Stimulated activated CD8-positive, alpha-beta memory T cell treated with anti-CD3 and anti-CD28 coated beads, Interleukin-15, amount 100 ng/mL, for 24 hours (primary cell): ENCODE measurements at places on chromosomes 7 and 10.

- no peak for DNase-seq
Observed at GRCh38 chr7:115346685-115347084, 424.8 kb downstream of the MDFIC start.

GRCh38 chr7:149620961-149621360, 123.4 kb upstream of the ZNF746 start:
- DNase-seq = peak; percentile 26

- DNase-seq = no peak
Observed at GRCh38 chr10:24791084-24791726, 67.5 kb upstream of the ARHGAP21 start.

DNA sequence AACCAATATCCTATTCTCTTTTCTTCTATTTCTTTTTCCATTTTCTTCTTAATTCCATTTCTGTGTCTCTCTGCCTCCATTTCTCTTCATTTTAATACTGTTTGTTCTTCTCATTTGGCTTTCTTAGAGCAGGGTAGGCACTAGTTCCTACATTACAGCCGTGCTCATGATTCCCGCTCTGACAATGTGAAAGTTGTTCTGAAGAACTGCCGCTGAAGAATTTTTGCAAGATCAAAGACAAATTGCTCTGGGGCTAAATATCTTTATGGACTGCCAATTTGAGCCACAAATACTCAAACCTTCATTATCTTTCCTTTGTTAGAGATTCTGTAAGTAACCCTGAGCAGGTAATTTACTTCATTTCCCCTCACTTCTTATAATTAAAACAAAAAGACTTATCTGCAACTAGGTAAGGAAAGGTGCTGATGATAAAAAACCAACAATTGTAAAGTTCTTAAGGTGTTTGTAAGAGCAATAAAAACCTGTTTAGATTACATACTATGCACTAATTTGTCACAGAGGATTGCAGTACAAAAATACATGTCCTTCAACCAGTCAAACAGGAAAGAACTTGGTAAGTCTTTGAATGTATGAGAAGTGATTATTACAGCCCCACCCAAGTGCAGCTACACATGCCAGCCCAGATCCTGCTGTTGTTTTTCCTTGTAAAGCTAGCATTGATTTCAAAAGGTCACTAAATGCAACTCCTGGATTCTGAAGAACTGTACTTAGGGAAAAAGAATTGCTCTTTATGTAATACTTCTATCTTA, 127.5 kb downstream of the COL28A1 start:
- DNase-seq = no peak

GRCh38 chr7:57867884-57868701, 418.1 kb downstream of the ZNF716 start:
- DNase-seq = no peak

DNA sequence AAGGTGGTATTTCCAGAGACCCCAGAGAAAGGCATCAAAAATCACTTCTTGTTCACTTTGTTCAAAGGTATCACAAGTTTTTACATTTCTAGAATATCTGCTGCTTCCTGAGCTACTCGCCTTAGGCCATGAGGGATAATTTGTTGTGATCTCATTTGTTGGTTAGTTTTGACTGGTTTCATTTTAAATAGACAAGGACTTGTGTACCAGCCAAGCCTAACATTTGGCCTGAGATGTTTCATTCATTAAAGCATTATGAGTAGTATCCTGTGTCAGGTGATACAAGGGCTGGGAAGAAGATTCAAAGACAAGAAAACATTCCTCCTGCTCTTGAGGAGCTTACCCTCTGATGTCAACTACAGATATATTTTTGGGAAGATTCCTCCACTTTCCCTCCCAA, 170.3 kb upstream of the FAM171A1 start:
- DNase-seq = no peak

DNA sequence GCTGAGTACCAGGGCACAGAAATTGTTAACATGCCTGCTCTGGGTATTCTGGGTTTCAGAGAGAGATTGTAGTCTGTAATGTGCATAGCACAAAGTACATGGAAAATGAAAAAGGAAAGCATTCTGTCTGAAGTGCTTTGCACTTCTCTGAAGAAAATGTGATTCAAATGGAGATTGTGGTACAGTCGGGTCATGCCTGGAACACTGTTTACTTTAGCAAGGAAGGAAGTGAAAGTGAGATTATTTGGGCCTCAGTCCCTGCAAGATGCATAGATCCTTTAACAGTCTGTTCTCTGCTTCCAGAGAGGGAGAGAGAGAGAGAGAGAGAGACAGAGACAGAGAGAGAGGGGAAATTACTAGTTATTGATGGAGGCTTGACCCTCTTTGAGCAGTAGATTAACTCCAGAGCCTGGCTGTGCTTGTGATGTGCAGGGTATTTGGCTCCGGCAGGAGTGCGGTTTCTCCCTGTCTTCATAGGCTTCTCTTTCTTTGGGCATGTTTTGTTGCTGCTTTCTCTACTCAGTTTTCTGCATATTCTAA, 5.4 kb downstream of the VWC2 start:
- no peak for DNase-seq

DNA sequence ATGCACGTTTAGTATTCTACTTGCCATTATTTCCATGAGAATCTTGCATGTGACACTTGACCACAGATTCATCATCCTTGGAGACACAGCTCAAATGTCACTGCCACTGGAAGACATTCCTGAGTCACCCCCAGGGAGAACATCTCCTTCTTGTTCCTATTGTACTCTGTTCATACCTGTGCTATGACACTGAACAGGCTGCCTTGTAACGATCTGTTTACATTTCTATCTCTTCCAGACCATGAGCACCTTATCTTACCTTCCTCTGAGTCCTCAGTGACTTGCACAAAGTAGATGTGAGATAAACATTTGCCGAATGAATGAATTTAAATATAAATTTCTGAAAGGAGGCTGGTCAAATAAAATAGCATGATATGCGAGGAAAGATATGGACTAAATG, 331.9 kb upstream of the LRRN3 start:
- no peak for DNase-seq

GRCh38 chr10:24097751-24098207, 111.2 kb upstream of the KIAA1217 start:
- no peak for DNase-seq

DNA sequence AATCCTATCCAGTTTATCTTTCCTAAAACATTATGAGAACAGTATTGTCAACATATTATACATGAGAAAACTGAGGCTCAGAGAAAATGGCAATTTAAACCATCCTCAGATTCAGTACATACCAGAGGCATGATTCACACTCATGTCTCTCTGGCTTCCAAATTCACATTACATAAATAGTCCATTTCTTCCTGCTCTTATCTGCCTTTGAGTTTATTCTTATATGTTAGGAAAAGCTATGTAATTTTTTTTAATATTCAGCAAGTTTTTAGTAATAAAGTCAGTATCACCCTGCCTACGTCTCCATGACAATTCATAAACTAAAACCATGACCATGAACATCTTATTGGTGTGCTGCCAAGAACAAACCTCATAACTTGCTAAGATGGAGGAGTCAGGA, 1260.2 kb upstream of the SORCS1 start:
- DNase-seq = no peak

GRCh38 chr7:135825406-135825805, 76.8 kb upstream of the FAM180A start:
- no peak for DNase-seq

DNA sequence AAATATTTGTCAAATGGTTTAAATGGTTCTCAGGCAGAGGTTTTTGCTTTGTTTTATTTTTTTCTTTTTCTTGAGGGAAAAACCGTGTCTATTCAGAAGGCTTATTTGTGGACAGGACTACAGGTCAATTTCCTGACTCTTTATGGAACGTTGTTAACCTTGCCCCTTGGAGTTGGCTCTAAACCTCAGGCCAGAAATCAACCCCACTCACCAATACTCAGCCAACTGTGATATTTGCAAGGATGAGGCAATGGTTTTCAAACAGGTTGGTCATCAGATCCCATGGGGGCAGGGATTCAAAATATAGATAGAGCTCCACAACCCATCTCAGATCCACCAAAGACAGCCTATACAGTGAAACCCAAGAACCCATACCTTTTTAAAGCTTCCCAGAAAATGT, 10.2 kb downstream of the PDLIM1 start:
- no peak for DNase-seq

- DNase-seq = no peak
Observed at GRCh38 chr10:121835376-121835775, 92.5 kb downstream of the ATE1 start.

DNA sequence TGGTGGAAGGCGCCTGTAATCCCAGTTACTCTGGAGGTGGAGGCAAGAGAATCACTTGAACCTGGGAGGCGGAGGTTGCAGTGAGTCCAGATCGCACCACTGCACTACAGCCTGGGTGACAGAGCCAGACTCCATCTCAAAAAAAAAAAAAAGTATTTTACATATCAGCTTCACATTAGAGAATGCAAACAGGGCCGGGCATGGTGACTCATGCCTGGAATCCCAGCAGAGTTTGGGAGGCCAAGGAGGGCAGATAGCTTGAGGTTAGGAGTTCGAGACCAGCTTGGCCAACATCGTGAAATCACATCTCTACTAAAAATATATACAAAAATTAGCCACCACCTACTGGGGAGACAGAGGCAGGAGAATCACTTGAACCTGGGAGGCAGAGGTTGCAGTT, 31.6 kb downstream of the USP54 start:
- DNase-seq = no peak

DNA sequence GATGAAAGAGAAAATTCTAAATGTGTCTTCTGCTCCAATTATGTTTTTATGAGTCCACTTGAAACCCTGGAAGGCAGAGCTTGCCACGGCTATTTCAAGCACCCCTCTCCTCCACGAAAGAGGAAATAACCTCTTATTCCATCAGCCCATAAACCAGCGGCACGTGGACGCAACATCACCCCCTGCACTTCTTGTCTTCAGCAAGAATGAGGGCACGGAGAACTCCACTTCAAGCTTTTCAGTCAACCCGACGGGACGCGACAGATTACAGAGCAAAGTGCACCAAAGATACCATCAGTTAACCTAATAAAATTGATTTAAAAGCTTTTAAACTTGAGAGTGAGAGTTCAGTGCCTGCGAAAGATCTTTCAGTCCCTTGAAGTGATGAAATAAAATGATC, 406.3 kb downstream of the GALNT17 start:
- DNase-seq = no peak

GRCh38 chr10:122264436-122264835, 6.7 kb upstream of the BTBD16 start:
- DNase-seq = no peak

DNA sequence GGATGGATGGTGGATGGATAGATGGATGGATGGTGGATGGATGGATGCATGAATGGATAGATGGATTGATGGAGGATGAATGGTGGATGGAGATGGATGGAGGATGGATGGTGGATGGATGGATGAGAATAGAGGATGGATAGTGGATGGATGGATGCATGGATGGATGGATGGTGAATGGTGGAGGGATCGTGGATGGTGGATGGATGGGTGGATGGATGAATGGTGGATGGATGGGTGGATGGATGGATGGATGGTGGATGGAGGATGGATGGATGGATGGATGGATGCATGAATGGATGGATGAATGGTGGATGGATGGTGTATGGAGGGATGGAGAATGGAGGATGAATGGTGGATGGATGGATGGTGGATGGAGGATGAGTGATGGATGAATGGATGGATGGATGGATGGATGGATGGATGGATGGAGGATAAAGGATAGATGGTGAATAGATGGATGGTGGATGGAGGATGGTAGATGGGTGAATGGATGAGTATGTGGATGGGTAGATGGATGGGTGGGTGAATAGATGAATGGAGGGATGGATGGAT, 76.3 kb downstream of the PDGFA start:
- DNase-seq = no peak

DNA sequence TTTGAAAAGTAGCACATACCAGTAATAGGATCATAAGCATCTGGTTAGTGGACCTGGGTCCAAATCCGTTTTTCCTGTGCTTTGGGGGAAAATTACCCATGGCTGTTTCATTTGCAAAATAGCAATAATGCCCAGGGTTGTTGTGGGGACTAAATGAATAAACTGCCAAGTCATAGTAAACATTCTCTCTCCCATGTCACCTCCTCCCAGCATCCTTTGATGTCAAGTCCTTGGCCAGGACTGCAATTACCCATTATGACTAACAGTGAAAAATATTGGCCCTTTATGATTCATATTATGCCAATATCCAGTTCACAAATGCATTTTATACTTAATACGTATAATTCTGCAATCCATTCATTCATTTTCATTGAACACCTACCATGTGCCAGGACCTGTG, 23.0 kb downstream of the TOMM7 start:
- DNase-seq = no peak

DNA sequence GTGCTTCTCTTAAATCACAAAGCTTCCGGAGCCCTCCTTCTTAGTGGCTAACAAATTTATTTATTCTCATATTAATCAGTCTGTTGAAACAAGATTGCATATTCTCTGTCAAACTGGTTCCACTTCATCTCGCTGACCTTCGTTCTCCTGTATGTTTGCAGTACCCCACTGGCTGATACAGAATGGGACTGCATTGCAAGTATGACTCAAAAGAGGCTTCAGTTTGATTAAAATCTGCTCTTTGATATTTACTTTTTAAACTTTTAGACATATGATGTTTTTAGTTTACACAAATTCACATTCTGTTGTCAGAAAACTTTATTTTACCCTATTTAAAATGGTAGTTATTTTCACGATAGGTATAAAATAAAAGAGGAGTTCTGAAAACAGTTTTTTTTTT, 14.3 kb upstream of the ARHGAP12 start:
- no peak for DNase-seq

GRCh38 chr7:2862831-2863361, 18.8 kb upstream of the GNA12 start:
- no peak for DNase-seq

- DNase-seq = no peak
Observed at GRCh38 chr7:105841866-105842265, 34.5 kb downstream of the ATXN7L1 start.

DNA sequence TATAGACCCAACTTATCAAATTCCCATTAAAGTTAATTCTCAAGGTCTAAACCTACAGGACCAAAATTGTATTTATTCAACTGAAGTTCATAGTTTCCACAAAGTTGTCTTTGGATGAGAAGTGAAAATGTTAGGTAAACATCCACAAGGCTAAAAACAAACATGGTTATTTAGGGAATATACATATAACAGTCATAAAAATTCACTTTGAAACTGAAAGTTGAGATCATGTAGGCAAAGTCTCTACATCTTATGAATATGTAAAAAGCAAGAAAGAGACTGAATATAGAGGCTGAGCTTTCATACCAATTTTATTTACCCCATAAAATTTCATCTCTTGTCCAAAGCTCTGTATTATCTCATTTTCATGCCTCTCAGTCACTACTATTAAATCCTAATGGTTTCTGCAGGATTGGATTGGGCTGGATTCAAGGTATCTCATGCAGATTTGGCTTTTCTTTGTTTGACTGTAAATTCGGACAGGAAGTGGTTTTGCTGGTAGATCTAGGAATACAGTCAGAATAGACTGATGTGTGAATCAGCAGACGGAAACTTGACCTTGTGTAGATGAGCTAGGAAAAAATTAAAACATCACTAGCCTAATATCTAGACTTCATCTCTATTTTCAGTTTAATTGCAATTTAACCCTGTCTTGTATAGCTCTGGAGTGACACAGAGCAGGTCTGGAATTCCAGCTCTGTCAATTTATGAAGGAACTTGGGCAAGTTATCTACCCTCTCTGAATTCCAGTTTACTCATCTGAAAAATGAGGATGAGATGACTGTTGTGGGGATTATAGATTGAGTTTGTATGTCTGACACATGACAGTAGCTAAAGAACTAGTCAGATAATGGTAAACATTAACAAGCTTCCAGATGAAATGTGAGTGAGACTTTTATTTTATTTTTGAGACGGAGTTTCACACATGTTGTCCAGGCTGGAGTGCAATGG, 27.3 kb upstream of the SKAP2 start:
- no peak for DNase-seq
